ENCODE measurements at places on chromosomes 3 and 15.

GRCh38 chr15:74651242-74651741 is 35.7 kb downstream of the CLK3 start:
- no peak for DNase-seq

DNA sequence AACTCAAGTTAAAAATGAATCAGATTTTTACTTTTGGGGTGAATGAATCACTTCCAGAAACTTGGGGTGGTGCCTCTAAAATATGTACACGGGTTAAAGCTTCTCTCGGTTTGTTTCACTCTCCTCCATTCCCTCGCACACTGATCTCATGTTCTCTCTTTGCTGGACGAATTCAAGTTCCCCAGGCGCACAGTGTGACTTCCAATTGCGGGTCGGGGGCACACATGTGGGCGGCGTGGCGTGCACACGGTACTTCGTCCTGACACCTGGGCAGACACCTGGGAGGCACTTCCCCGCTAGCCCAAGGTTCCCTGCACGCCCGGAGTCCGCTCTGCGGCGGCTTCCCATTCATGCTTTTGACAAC is 692 bp downstream of the SCAANT1 start:
- no peak for DNase-seq

DNA sequence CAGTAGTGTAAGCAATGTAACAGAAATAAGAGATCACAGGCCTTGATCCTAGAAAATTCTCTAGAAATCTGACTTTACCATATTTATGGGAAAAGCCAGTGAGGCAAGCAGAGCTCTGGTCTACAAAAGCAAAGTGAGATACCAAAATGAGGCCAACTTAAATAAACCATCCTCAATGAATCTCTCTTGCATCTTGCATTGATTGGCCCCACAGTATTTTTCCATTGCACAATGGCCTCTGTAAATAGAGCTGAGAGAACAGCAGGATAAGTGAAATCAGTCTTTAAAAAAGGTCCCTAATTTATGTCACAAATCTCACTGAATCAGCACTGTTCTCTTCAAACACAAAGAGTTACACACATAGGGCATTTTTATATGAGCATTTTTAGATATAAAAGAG is 8.9 kb downstream of the CFAP20DC start:
- DNase-seq: no peak

DNA sequence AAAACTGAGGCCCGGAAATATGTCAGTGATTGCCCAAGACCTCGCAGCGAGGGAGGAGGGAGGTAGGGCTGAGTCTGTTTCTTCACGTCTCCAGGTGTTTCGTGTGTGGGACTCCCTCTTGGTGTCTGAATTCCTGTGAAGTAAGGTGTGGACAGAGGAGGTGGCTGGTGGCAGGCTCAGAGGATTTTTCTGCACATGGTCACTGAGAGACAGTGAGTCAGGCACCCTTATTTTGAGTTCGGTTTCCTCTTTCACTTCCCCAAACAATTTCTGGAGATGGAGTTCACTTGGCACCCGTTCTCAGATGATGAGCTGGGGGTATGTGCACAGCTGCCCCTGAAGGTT is 46.3 kb upstream of the VPS8 start:
- no peak for DNase-seq

DNA sequence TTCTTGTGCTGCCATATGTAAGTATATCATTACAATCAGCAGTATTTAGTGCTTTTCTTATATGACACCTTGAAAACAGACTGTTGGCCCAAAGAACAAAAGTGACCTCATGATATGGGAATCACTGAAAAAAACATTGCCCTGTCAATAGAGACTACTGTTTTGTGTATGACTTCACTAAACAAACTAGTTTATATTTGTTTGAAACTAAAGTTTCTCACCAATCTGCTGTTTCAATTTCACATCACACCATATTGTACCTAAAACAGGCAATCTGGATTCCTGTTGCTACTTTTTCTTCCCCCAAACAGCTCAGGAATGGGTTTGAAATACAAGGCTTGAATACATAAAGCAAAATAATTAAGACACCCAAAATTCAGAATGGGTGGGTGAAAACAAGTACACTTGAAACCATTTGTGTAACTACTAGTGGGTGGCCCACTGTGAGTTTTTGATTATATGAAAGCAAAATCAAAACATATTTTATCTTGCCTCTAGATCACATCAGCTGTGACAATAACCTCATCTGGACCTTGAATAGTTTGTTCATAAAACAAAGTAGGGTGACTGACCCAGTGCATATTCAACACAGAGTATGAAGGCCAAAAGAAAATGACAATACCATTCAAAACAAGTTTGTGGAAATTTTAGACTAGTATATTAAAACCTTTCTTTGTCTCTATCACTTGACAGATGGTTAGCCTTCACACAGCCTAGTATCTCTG is 5.9 kb downstream of the ZBTB20 start:
- no peak for DNase-seq

- no peak for DNase-seq
These were observed 174.6 kb downstream of the STT3B start for GRCh38 chr3:31707286-31707685.

GRCh38 chr3:65483480-65483879 is 555.2 kb downstream of the MAGI1 start:
- DNase-seq: no peak

- no peak for DNase-seq
These were observed 61.7 kb upstream of the PLXNA1 start for GRCh38 chr3:126921085-126921824.

DNA sequence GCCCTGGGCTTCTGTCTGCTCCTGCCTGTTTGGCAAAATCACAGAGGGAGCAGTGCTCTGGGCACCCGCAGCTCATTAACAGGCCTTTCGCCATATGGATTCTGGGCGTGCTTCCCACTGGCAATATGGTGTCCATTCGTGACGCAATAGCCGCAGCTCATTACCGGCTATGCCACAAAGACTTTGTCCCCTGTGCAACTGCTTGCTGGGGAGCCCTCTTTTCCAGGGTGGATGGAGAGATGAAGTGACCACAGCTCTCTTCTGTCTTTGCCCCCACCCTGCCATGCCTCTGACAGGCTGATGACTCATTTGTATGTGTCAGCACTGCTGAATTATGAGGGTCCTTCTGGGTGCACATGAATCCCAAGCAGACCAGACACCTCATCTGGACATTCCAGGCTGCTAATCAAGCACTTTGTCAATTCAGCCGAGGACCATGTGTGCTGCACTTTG is 214.3 kb upstream of the FEZF2 start:
- no peak for DNase-seq

Measured in activated CD8-positive, alpha-beta memory T cell treated with anti-CD3 and anti-CD28 coated beads for 1 hour (primary cell).